Spleen (tissue), 13 donors: ENCODE measurements at places on chromosomes 1 and 21. TPM values are rescaled to one million over a fixed set of nuclear protein-coding genes. Genes with fewer than 3 reads are reported as not detected.

GRCh38 chr1:161739865-161740566 is 9.6 kb upstream of the DUSP12 start:
- H3K27me3 ChIP-seq, result no peaks in the 10 kb centered on the region
- H3K36me3 ChIP-seq, result no peaks in the 10 kb centered on the region
- H3K4me3 ChIP-seq, result no peak overlapping the region
- peak overlapping the region; percentile 76 for H3K27ac ChIP-seq
- peaks cover 39% of the 10 kb centered on the region for H3K4me1 ChIP-seq

- no peaks in the 10 kb centered on the region for H3K36me3 ChIP-seq
- H3K4me3 ChIP-seq, result no peak overlapping the region
These were observed 81.5 kb upstream of the DPYD start for GRCh38 chr1:98002288-98002687.

- no peak overlapping the region for H3K4me3 ChIP-seq
- no peak overlapping the region for H3K27ac ChIP-seq
- H3K36me3 ChIP-seq, result no peaks in the 10 kb centered on the region
- no peaks in the 10 kb centered on the region for H3K27me3 ChIP-seq
These were observed 6.8 kb upstream of the PUM1 start for GRCh38 chr1:31072304-31072746.

DNA sequence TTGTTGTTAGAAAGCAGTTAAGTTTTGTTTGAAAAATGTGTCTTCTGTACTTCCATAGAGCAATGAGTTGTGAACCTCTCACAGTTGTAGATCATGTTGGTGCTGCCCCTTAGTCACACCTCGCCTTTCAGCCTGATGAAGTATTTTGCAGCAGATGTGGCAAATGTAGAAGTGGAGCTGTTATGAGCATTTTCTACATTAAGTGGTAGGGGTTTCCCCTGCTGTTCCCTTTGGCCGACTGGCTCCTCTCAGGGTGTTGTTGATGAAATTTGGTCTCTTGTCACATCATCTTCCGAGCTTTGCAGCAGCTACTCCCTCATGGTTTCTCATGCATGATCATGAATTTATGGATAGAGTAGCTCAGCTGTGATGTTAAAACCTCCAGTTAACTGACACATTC is 33.6 kb upstream of the DENND1B start:
- no peaks in the 10 kb centered on the region for H3K27me3 ChIP-seq
- no peak overlapping the region for H3K27ac ChIP-seq
- no peak overlapping the region for H3K4me3 ChIP-seq
- no peak for DNase-seq
- H3K36me3 ChIP-seq, result no peaks in the 10 kb centered on the region
- no peaks in the 10 kb centered on the region for H3K4me1 ChIP-seq

GRCh38 chr1:204984499-204984898 is 58.5 kb upstream of the CNTN2 start:
- H3K36me3 ChIP-seq, result no peaks in the 10 kb centered on the region
- peak; percentile 8 for DNase-seq
- no peak overlapping the region for H3K27ac ChIP-seq
- H3K4me3 ChIP-seq, result no peak overlapping the region

- no peak for DNase-seq
- H3K36me3 ChIP-seq, result peaks cover 93% of the 10 kb centered on the region
- H3K27ac ChIP-seq, result no peak overlapping the region
- H3K27me3 ChIP-seq, result no peaks in the 10 kb centered on the region
- H3K4me3 ChIP-seq, result no peak overlapping the region
- peaks cover 7% of the 10 kb centered on the region for H3K4me1 ChIP-seq
These were observed 46.4 kb downstream of the VPS13D start for GRCh38 chr1:12276225-12276624.

DNA sequence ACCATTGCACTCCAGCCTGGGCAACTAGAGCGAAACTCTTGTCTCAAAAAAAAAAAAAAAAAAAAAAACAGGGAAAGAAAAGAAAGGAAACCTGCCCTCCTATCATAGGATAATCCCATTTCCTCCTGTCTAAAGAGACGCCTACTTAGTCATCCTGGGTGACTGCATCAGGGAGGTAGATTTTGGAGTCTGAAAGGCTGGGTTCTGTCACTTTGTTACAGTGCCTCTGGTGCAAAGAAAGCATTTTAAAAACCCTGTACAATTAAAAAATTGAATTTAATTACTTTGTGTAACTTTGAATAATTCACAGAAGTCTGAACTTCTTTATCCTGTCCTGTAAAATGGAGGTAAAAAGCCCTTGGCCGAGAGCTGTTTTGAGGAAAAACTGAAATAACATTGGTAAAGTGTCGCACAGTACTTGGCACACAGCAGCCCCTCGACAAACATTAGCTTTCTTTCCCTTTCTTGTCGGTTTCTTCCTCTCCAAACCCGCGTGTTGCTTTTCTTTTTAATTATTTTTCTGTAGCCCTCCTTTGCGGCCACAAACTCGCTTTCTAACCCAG is 657 bp upstream of the HDAC1 start:
- H3K27ac ChIP-seq, result peak overlapping the region; percentile 93
- H3K36me3 ChIP-seq, result no peaks in the 10 kb centered on the region
- peaks cover 33% of the 10 kb centered on the region for H3K4me1 ChIP-seq
- H3K4me3 ChIP-seq, result peak overlapping the region; percentile 76
- no peak for DNase-seq
- H3K27me3 ChIP-seq, result no peaks in the 10 kb centered on the region

- H3K4me1 ChIP-seq, result peaks cover 49% of the 10 kb centered on the region
- peak overlapping the region; percentile 73 for H3K4me3 ChIP-seq
- H3K27me3 ChIP-seq, result no peaks in the 10 kb centered on the region
These were observed 81.1 kb upstream of the AK4 start for GRCh38 chr1:65066766-65067490.

GRCh38 chr1:115089420-115090185 is at the start of gene TSPAN2:
TSPAN2 (minus strand) TSS chr1:115089503; CDS start chr1:115089432, 71 bp downstream.
- peak within 1 kb of the TSS; percentile 80 for H3K4me3 ChIP-seq
- no peaks in the 10 kb centered on the region for H3K36me3 ChIP-seq
- H3K27me3 ChIP-seq, result peaks cover 12% of the 10 kb centered on the region
- H3K4me1 ChIP-seq, result no peaks in the 10 kb centered on the region

DNA sequence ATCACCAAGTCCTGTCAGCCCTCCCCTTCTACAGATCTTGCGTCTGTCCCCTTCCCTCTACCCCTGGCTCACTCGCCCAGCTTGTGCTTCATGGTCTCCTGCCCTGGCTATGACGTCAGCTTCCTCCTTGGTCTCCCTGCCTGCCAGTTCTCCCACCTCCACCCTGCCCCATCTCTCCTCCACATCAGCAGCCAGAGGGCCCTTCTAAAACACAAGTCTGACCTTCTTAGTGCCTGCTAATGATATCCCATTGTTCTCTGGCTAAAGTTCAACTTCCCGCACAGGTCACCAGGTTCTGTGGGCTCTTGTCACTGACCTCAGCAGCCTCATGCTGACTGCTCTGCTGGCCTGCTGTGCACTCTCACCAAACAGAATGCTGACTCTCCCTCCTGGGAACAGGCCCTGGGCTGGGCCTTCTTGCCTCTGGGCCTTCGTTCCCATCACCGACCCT is 24.7 kb upstream of the MYCL start:
- H3K27me3 ChIP-seq, result no peaks in the 10 kb centered on the region
- no peak overlapping the region for H3K27ac ChIP-seq
- H3K36me3 ChIP-seq, result no peaks in the 10 kb centered on the region

DNA sequence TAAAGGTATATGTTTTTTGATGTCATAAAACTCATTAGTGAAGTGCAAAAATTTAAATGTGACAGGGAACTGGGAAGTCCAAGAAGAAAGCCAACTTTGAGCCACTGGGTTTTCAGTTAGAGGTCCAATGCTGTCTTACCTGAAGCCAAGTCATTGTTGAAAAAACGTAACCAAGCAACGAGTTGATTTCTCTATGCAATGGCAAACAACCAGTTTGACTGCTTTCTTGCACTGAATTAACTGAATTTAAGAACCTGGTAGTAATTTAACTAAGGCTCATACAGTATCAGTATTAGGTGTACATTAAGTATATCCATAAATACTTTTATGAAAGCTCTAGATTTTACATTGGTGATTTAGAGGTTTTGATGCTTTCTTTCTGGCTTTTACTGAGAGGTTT is 20.2 kb upstream of the S1PR1 start:
- H3K4me1 ChIP-seq, result no peaks in the 10 kb centered on the region
- DNase-seq, result no peak
- H3K27me3 ChIP-seq, result no peaks in the 10 kb centered on the region
- no peak overlapping the region for H3K27ac ChIP-seq

GRCh38 chr1:203509135-203509534 is 15.2 kb downstream of the OPTC start:
- peaks cover 12% of the 10 kb centered on the region for H3K4me1 ChIP-seq
- peaks cover 14% of the 10 kb centered on the region for H3K27me3 ChIP-seq

- DNase-seq, result no peak
- H3K27me3 ChIP-seq, result no peaks in the 10 kb centered on the region
- H3K4me1 ChIP-seq, result peaks cover 41% of the 10 kb centered on the region
- H3K27ac ChIP-seq, result no peak overlapping the region
These were observed 1.4 kb upstream of the PAFAH2 start for GRCh38 chr1:25999041-25999800.

DNA sequence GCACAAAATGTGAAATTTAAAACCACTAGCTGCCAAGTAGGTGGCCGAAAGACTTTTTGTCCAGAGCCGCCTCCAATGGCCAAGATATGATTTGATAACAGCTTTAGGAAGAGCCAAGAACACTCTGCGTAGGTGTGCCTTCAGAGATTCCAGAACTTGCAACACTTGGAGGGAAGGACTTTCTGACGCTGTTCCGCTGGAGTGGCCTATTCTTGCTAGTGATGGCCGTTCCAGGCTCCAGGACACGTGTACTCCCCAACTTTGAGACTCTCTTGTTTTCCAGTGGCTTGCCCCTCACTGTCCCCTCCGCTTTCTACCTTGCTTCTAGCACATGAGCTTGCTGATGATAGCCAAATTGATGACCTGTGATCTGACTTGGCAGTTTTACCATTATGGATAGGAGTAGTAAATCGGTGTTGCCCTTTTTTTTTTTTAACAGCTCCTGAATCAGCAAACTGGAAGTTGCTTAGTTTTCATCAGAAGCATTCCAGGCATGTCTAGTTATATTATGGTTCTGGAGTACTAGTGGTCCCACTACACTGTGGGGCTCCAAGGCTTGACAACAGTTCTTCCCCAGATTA is 1.0 kb downstream of the PRDX6 start:
- H3K27ac ChIP-seq, result peak overlapping the region; percentile 90
- peak overlapping the region; percentile 84 for H3K4me3 ChIP-seq
- H3K27me3 ChIP-seq, result no peaks in the 10 kb centered on the region
- peaks cover 23% of the 10 kb centered on the region for H3K36me3 ChIP-seq

DNA sequence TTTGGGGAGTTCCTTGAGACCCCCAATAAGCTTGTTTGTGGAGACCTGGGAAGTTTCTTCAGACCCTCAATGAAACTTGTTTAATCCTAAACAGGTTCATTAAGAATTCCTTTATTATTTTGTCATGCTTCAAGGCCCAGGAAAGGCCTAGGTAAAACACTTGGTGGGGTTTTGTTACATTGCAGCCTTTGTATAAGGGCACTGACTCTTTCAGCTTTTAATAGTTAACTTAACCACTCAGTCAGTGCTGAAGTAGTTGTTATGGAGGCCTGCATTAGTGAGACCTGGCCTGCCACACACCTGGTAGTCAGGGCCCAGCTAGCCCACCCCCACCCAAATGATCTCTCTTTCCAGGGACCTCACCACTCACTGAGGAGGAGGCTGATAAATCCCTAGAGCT is 103.7 kb downstream of the FCRL5 start:
- no peaks in the 10 kb centered on the region for H3K36me3 ChIP-seq
- H3K4me1 ChIP-seq, result no peaks in the 10 kb centered on the region
- H3K4me3 ChIP-seq, result no peak overlapping the region
- H3K27me3 ChIP-seq, result no peaks in the 10 kb centered on the region
- DNase-seq, result no peak

DNA sequence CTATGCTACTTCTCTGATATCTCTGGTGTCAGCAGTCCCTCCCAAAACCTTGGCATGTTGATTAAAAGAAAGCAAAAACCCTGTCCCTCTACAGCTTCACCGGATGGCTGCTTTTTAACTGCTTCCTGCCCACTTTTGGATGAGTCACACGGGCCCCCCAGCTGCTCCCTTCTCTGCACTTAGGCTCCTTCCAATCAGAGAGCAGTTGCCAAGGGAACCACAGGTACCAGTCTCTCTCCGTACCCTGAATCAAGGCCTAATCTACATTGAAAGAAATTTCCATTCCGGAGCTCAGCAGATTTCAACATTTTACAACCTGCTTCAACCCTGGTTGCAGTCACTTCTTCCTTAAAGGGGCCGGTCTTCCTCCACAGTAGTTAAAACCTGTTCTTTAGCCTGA is 70.6 kb upstream of the GJB5 start:
- H3K4me3 ChIP-seq, result no peak overlapping the region
- no peaks in the 10 kb centered on the region for H3K36me3 ChIP-seq
- H3K27me3 ChIP-seq, result peaks cover 44% of the 10 kb centered on the region
- DNase-seq, result no peak
- H3K4me1 ChIP-seq, result peaks cover 8% of the 10 kb centered on the region

GRCh38 chr1:2286923-2287322 is 58.8 kb downstream of the SKI start:
- H3K27me3 ChIP-seq, result no peaks in the 10 kb centered on the region
- no peaks in the 10 kb centered on the region for H3K36me3 ChIP-seq
- peaks cover 87% of the 10 kb centered on the region for H3K4me1 ChIP-seq

GRCh38 chr1:9861360-9861759 is 37.6 kb upstream of the CLSTN1 start:
- no peaks in the 10 kb centered on the region for H3K27me3 ChIP-seq
- H3K27ac ChIP-seq, result no peak overlapping the region
- no peak overlapping the region for H3K4me3 ChIP-seq
- peak; percentile 67 for DNase-seq

DNA sequence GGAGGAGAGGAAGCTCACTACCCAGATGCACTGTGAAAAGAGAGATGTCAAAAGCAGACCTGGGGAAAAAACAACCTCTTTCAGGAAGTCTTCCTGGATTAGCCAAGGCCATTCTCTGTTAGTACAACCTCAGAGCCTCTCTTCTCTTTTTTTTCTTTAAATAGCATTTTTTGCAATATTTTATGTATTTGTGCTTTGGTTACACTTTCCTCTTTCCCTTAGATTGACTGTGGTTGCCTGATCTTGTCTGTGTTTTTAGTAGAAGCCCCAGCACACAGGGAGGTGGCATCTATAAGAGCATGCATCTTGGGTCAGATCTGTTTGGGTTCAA is 18.8 kb downstream of the SLC26A9 start:
- no peak overlapping the region for H3K27ac ChIP-seq
- no peak overlapping the region for H3K4me3 ChIP-seq
- H3K36me3 ChIP-seq, result no peaks in the 10 kb centered on the region
- H3K27me3 ChIP-seq, result no peaks in the 10 kb centered on the region

DNA sequence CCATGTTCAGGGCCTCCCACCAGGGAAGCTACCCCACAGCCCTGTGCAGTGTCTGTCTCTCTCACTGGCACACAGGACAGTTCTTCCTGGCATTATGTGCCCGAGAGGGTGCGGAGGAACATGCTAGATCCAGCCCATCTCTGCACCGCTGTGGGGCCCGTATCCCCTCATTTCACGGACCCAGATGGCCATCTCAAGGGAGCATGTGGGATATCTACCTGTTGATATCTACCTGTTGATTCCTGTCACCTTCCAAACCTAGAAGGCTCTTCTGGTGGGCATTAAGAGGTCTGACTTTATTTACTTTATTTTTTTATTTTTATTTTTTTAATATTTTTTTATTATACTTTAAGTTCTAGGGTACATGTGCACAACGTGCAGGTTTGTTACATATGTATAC is 11.7 kb downstream of the PIK3CD start:
- peaks cover 6% of the 10 kb centered on the region for H3K4me1 ChIP-seq
- no peak for DNase-seq
- no peak overlapping the region for H3K27ac ChIP-seq
- H3K4me3 ChIP-seq, result no peak overlapping the region

The C1orf185 gene
- polyA plus RNA-seq, result not detected

The KCNA3 gene
- polyA plus RNA-seq, result 0.30 TPM

The OPRD1 gene
- polyA plus RNA-seq, result not detected

The LIN28A gene
- polyA plus RNA-seq, result not detected

The AZIN2 gene
- polyA plus RNA-seq, result 2.0 TPM

The VWA5B1 gene
- polyA plus RNA-seq, result not detected

The KPNA6 gene
- 4.0 TPM for polyA plus RNA-seq

The ALX3 gene
- polyA plus RNA-seq, result not detected

The SLAMF7 gene
- 12.5 TPM for polyA plus RNA-seq

The CELA3A gene
- polyA plus RNA-seq, result 0.94 TPM
